Esophagus muscularis mucosa (tissue), 4 donors: ENCODE measurements at places on chromosomes 16 and 17.
A peak's percentile ranks its signal among the peaks of the same experiment; 100 is the strongest.

DNA sequence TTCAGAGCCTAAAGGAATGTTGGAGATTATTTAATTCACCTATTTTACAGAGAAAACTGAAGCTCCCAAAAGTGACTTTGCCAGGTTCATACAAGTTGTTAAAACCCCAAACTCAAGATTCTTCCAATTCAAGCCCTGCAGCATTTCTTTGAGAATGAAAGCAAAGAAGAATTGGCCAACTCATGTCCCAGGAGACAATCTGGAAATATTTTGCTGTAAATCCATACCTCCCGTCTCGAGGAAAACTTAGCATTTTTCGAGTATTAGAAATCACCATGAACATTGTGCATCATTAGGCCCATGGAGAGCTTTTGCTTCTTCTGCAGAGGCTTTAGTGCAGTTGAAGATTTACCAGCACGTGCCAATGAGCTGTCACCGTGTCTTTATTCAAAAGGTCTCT is 176.4 kb upstream of the KCNJ16 start:
- no peaks in the 10 kb centered on the region for H3K4me1 ChIP-seq
- H3K36me3 ChIP-seq: no peaks in the 10 kb centered on the region
- no peak overlapping the region for H3K27ac ChIP-seq
- no peaks in the 10 kb centered on the region for H3K27me3 ChIP-seq
- no peak overlapping the region for H3K4me3 ChIP-seq

DNA sequence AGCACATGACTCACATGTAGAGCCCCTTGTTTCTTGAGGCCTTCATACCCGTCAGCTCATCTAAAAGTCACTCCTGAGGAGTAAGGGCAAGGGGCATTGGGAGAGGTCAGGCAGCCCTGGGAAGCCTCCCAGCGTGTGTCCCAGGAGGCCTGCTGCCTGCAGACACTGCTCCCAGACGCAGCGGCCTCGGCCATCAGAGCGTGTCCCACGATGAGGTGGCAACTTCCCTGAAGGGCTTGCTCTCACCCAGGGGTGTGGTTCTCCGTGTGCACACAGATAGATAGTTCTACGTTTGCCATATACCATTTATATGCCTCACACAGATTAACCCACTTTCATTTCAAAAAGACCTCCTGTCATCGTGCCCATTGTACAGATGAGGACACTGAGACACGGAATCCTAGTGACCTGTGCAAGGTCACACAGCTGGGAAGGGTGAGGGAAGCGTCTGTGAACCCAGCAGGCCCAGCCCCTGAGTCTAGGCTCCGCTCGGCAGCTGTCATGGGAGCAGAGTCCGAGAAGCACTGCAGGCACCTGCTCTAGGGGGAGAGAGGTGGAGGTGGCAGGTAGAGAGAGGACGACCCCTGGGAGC is 8.3 kb downstream of the TUBB3 start:
- H3K27me3 ChIP-seq: peaks cover 56% of the 10 kb centered on the region
- no peak overlapping the region for H3K4me3 ChIP-seq
- H3K4me1 ChIP-seq: peaks cover 4% of the 10 kb centered on the region
- H3K36me3 ChIP-seq: no peaks in the 10 kb centered on the region
- no peak overlapping the region for H3K27ac ChIP-seq
- no peak for DNase-seq

DNA sequence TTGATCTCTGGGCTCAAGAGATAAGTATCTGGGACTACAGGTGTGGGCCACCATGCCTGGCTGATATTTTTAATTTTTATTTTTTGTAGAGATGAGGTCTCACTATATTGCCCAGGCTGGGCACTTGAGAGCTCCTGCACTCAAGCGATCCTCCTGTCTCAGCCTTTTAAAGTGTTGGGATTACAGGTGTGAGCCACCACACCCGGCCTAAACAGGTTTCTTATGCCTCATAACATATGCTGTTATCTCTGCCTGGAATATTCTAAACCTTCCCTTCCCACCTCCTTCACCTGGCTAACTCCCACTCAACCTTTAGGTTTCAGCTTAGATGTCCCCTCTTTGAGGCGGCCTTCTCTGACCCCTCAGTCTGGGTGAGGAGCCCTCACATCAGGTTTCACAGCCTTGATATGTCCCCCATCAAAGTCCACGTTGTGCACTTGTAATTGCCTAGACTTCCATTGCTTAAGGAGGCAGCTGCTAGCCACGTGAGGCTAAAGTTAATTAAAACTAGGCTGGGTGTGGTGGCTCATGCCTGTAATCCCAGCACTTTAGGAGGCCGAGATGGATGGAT is 8.6 kb upstream of the CNP start:
- no peak for DNase-seq
- no peaks in the 10 kb centered on the region for H3K27me3 ChIP-seq
- peaks cover 5% of the 10 kb centered on the region for H3K4me1 ChIP-seq
- no peak overlapping the region for H3K4me3 ChIP-seq

GRCh38 chr17:68624381-68624780 is 23.2 kb upstream of the FAM20A start:
- H3K36me3 ChIP-seq: no peaks in the 10 kb centered on the region
- no peak overlapping the region for H3K27ac ChIP-seq
- H3K4me3 ChIP-seq: no peak overlapping the region

DNA sequence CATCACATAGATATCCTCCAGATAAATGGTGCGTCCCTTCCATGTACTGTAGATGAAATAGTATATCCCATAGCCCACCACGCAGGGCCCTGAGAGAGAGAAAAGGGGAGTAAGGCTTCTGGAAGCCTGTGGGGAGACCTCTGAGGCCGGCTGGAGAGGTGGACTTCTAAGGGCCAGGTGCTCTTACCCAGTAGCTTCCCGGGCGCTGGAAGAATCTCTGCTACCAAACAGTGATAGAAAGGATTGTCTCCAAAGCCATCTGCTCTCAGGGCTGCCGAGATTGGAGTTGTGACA is 718 bp downstream of the SAT2 start:
- peak overlapping the region; percentile 97 for H3K27ac ChIP-seq
- no peaks in the 10 kb centered on the region for H3K27me3 ChIP-seq
- DNase-seq: no peak
- no peaks in the 10 kb centered on the region for H3K36me3 ChIP-seq
